Stimulated activated CD8-positive, alpha-beta memory T cell treated with anti-CD3 and anti-CD28 coated beads, Interleukin-4, amount 100 ng/mL, for 4 hours (primary cell): ENCODE measurements at places on chromosomes 4 and X.

- no peak for DNase-seq
Measured at GRCh38 chr4:7631288-7632014, 196.7 kb upstream of the PSAPL1 start.

GRCh38 chrX:2500803-2501558 lies at the start of the genes DHRSX and ZBED1:
Gene DHRSX (minus strand): TSS chrX:2500976. CDS start chrX:2500925, 51 bp downstream.
Gene ZBED1 (minus strand): TSS chrX:2500976. CDS start chrX:2490719, 10,257 bp downstream.
- no peak for DNase-seq

DNA sequence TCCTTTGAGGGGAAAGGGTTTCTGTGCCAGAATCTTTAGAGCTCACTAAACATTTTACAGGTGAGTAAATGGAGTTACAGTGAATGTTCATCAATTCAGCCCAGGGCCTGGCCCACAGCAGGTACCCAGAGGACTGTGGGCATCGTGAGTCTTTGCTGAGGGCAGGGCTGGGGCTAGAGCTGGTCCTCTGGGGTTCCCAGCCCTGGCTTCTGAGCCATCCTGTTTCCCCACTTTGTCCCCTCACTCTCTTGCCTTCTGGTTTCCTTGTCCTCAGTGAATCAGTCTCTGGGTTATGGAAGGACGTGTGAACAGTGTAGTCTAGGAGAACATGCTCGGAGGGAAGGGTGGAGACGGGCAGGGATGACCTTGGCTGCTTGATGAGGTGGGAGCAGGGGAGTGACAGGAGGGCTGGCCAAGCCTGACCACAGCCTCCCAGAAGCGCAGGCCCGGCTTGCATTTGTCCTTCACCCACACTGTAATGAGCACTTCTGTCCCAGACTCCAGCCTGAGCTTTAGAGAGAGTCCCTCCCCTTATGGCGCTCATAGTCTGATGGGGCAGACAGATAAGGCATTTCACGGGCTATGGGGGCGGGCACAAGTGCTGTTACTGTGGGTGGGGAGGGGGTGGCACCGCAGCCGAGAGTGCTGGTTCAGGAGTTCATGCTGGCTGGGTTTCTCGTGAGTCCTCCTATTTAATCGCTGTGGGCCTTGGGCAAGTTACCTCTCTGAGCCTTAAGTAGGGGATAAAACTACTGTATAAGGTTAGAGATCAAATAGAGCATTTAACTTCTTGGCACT lies 17.3 kb downstream of the TBC1D14 start:
- DNase-seq, result peak; percentile 39

DNA sequence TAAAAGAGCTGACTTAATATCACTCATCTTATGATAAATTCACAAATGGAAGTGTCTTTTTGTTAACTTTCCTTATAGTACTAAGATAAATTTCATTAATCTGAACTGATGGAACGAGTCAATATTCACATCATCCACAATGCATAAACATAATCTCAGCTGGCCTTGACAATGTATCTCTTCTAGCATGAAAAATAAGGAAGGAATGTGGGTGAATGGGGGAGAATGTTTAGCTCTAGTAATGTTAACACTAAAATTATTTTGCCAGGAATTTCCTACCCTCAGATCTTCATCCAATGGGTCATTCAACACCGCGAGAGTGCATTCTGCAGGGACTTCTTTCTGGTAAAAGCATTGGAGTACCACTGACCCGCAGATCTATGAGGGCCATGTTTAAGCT lies 15.8 kb downstream of the TRPC3 start:
- no peak for DNase-seq

GRCh38 chrX:133390676-133391075 lies 24.6 kb downstream of the GPC4 start:
- DNase-seq, result no peak

- no peak for DNase-seq
Measured at GRCh38 chr4:138188406-138189084, 53.6 kb downstream of the SLC7A11 start.

GRCh38 chr4:25401066-25401465 lies 24.0 kb downstream of the ANAPC4 start:
- DNase-seq, result no peak

GRCh38 chr4:57691370-57691769 lies 581.2 kb upstream of the IGFBP7 start:
- DNase-seq, result no peak

DNA sequence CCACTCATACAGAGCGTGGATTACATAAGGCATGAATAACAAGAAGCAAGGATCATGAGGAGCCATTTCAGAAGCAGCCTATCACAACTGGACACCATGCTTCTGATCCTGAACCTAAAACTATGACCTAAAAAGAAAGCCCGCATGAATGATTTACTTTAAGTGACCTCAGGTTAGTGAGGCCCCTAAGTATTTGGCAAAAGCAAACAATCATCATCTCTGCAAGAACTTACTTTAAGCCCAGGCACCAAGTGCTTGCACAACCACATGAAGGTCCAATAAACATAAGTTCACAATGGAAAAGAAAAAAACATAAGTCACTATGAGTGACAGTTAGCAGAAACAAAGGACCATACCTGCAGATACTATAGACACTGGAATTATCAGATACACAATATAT lies 7.9 kb upstream of the MBTPS2 start:
- DNase-seq, result no peak

- DNase-seq, result no peak
Measured at GRCh38 chr4:1019729-1020470, 8.5 kb downstream of the FGFRL1 start.

DNA sequence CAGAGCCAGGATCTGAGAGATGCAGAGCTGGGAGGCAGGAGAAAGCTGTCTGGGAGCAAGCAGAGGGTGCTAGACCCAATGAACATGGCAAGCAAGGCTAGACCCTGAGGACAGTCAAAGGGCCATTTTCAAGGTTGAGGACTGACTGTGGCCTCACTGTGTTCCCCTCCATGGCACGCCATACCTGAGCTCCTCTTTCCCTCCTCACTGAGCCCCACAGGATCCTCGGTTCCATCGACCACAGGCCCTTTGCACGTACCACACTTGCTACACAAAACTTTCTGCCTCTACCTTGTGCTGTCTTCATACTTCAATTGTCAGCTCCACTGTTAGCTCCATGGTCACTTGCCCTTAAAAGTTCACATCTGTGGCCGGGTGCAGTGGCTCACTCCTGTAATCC lies 45.5 kb upstream of the CD99 start:
- no peak for DNase-seq

GRCh38 chrX:968148-968965 lies 244.1 kb downstream of the CRLF2 start:
- no peak for DNase-seq

DNA sequence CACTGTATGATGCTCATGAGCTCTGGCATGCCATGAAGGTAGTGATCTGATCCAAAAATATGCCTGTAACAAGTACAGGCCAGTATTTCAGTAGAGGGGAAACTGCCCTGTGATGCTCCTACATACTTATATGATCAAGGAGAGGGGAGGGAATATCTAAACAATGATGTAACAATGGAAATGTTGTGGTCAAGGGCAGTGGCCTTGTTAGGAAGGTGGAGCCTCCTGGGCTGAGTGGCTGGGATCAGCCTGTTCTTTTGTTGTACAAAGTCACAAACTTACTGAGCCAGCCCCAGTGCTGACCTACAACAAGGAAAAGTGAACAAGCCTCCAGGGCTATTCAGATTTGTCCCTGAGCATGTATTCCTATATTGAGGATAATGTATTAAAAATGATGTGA lies 70.3 kb downstream of the ANXA10 start:
- no peak for DNase-seq

- peak; percentile 2 for DNase-seq
Measured at GRCh38 chrX:118346258-118347094, 570 bp downstream of the WDR44 start.

DNA sequence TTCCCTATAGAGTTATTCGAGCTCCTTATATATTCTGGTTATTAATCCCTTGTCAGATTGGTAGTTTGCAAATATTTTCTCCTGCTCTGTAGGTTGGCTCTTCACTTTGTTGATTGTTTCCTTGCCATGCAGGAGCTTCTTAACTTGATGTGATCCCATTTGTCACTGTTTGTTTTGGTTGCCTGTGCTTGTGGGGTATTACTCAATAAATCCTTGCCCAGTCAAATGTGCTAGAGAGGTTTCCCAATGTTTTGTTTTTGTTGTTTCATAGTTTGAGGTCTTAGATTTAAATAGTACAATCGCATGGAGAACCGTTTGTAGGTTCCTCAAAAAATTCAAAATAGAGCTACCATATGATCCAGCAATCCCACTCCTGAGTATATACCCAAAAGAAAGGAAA lies 2.3 kb upstream of the SYTL5 start:
- no peak for DNase-seq

GRCh38 chr4:113739197-113739596 lies 22.3 kb downstream of the CAMK2D start:
- DNase-seq, result no peak

- DNase-seq, result no peak
Measured at GRCh38 chrX:106391284-106391911, 220.4 kb upstream of the RADX start.

DNA sequence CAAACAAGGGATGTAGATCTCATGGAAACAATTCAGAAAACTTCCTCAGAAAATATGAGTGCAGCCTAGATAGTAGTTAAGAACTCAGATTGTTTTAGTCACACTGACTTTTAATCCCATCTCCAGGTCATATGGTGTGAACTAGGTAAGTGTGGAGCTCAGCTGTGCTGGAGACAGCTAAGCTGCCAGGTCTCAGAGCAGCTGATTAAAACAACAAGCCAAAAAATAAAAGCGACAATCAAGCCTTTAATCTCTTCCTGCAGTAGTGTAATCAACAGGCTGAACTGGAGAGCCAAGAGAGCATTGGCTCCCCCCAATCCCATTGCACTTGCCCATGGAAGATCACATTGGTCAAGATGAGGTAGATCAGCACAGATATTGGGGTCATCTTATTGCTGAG lies 98.3 kb upstream of the ATOH1 start:
- DNase-seq, result no peak

GRCh38 chr4:77181720-77182119 lies 24.7 kb downstream of the CCNG2 start:
- no peak for DNase-seq

GRCh38 chr4:73599182-73599581 lies 21.1 kb downstream of the RASSF6 start:
- no peak for DNase-seq

DNA sequence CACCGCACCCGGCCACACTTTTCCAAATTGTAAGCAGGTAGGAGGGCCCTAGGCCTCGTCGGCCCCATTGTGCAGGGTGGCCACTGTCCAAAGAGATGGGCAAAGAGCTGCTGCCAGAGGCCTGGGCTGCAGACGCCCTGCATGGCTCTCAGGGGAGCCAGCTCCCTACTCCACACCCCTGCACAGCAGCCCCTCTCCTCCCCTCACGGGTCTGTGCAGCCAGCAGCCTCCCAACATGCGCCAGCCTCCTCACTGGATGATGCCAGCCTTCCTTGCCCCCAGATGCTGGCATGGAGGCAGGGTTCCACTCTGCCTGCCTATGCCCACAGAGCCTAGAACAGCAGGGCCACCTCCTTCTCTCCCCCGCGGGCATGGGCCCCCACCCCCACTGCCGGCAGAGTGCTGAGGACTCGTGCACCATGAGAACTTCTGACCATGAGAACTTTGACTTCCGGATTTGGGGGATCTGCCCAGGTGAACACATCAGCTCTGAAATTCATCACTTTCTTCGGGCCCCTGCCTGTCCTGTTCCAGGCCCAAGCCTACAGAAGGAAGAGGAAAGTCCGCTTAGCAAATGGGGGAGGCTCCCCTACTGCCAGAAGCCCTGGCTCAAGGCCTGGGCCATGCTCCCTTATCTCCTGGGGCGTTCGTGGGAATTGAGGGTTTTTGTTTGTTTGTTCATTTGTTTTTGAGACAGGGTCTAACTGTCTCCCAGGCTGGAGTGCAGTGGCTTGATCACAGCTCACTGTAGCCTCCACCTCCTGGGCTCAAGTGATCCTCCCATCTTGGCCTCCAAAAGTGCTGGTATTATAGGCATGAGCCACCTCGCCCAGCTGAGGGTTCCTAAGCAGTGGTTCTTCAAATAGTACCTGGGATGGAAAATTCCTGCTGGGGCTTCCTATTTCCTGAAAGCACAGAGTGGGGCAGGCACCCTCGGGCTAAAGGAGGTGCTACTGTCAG lies 8.0 kb downstream of the IRAK1 start:
- DNase-seq, result no peak

DNA sequence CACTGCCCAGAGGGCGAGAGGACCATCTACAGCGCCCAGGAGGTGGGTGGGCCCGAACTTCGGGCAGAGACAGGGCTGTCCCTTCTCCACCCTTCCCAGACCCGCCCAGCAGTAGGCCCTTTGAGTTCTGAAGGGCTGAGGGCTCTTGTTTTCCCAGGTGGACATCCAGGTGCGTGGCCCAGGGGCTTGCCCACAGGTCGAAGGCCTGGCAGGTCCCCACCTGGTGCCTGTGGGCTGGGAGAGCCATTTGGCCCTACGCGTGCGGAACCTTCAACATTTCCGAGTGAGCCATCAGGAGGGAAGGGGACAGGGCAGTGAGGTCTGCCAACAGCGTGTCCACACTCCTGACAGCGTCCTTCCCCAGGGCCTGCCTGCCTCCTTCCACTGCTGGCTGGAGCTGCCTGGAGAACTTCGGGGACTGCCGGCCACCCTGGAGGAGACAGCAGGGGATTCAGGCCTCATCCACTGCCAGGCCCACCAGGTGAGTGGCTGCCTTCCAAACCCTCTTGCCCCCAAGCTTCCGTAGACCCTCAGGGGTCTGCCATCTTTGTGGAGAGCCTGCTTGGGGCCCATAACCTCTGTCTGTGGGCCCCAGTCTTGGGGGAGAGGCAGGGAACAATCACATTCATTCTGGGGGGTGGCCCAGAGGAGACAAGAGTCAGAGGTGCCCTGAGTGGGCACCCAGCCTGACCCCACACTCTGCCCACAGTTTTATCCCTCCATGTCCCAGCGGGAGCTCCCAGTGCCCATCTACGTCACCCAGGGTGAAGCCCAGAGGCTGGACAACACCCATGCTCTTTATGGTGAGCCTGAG lies 6.8 kb downstream of the PLXNB3 start:
- no peak for DNase-seq

GRCh38 chr4:83440148-83440814 lies 15.3 kb downstream of the HELQ start:
- no peak for DNase-seq

GRCh38 chr4:147487616-147488015 lies 6.7 kb downstream of the EDNRA start:
- DNase-seq, result no peak

DNA sequence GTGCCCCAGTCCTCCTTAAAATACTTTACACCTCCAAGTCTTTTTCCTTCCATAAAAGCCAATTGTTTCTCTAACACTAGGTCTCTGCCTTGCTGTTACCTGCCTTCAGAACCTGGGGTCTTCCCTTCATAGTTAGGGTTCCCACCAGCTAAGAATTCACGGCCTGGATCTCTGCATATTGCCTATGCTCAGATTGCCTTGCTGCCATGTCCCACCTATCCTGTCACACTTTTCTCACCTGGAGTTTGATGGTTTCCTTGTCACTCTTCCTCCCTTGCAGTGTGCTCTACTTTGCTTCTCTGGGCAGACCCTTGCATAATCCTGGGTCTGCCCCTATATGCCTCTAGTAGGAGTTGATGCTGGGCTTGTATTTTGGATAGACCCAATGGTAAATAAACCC lies 36.6 kb upstream of the TMPRSS11E start:
- DNase-seq, result no peak

GRCh38 chr4:58507079-58507478 lies 1396.9 kb upstream of the IGFBP7 start:
- no peak for DNase-seq
